Stimulated activated CD8-positive, alpha-beta memory T cell treated with anti-CD3 and anti-CD28 coated beads, Interleukin-4, amount 100 ng/mL, for 4 hours (primary cell): ENCODE measurements at places on chromosomes 1 and 21.
A peak's percentile ranks its signal among the peaks of the same experiment; 100 is the strongest.

- no peak for DNase-seq
These were observed 2.4 kb downstream of the BLACAT1 start for GRCh38 chr1:205453466-205453865.

DNA sequence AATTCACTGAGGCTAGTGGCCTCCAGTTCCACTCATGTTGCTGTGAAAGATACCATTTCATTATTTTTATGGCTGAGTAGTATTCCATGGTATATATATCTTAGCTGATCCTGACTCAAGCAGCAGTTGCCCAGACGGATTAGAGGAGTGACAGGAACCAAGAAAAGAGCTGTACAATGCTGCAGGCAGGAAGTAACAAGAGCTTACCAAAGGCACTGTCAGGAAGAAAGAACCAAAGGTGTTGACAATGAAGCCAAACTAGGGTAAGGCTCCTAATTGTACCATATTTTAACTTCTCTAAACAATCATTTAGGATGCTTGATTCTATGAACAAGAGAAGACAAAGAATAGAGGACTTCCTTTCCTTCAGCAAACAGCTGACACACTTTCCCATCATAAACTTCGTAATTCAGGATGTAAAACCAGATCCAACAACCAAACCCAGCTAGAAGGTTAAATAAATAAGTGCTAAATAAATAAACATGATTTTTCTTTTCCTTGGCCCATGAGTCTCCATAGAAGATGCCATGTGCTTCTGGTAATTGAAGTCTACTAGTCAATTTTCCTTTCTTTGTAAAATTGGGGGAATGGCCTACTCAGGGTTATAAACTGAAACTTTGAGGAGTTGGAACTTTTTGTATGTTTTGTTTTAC lies 248.2 kb upstream of the SGIP1 start:
- DNase-seq = no peak

GRCh38 chr21:45927851-45928850 lies 53.4 kb upstream of the COL6A1 start:
- DNase-seq = no peak

DNA sequence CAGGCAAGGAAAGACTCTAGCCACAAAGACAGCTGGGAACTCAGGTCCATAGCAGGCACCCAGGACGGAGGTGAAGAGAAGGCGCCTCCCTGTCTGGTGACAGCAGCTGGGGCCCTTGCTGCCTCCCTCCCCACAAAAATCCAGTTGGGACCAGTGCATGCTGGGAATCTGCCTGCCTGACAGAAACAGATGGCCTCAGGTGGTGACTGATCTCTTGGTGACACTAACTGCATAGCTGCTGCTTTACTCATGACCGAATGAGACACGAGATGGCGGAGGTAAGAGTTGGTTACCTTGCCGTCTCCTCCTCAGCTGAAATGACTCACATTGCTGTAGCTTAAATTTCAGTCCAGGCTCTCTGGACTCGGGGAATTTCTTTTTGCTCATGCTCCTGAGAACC lies 130.3 kb downstream of the FGGY start:
- no peak for DNase-seq

- peak; percentile 5 for DNase-seq
These were observed 1.0 kb upstream of the DCAF6 start for GRCh38 chr1:167935216-167936067.

- DNase-seq = no peak
These were observed 52.8 kb downstream of the TENT5C start for GRCh38 chr1:117658676-117659075.

GRCh38 chr1:154943649-154944400 lies 7.3 kb upstream of the PMVK start:
- DNase-seq = no peak

DNA sequence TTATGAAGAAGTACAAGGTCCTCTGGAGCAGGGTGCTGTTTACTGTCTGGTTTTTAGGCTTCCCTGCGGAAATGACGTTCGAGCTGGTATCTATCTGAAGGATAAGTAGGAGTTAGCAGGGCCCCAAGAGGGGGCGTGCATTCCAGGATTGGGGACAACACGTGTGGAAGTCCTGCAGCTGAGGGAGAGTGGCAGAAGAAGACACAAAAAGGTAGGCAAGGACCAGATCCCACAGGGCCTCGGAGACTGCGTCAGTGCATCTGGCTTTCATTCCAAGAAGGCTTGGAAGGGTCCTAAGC lies 5.9 kb downstream of the RIMS3 start:
- DNase-seq = no peak

- no peak for DNase-seq
These were observed 298.1 kb upstream of the POU3F1 start for GRCh38 chr1:38344716-38345115.

DNA sequence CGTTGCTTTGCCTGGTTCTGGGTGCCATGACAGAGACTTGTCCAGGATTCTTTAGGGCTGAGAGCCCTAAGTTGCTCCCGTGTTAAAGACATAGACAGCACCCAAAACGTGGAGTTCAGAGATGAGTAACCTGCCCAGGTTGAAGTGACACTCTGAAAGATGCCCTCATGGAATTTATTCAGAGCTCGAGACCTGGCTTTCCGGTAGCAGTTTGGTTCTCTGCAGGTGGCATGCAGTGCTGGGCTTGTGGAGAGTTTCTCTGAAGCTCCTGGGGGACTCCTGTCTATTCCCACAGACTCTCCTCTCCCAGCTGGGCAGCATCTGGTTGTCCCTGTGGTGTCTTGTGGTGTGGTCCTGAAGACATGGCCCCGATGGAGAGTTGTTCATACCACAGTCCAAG lies 241.0 kb downstream of the RHOU start:
- no peak for DNase-seq

GRCh38 chr1:75618382-75618781 lies 7.5 kb upstream of the SLC44A5 start:
- no peak for DNase-seq

DNA sequence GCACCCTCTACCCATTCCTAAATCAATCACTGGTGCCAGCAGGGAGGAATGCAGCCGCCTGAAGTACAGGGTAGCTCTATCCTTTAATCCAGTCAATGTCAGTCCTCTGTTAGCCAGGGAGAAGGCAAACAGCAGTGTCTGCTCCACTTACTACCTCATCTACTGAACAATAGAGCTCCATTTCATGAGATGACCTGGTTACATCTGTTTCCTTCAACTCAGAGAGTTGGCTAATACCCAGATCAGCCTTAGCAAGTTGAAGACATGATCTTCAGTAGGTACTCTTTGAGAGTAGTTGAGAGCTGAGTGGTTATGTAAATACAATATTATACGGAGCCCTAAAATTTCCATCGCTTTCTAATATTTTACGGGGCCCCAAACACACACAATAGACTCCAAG lies 46.1 kb upstream of the CD34 start:
- no peak for DNase-seq

DNA sequence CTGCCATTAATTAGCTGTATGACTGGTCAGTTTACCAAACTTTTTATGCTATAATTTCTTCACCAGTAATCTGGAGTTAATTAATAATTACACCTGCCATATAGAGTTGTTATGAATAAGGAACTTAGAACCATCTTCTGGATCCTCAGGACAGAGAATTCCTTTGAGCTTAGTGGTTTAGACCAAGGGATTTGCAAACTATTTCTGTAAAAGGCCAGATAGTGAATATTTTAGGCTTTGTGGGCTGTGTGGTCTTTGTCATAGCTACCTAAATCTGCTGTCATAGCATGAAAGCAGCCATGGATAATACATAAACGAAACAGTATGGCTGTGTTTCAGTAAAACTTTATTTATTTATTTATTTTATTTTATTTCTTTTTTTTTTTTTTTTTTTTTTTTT lies 9.0 kb downstream of the TIMM17A start:
- no peak for DNase-seq

DNA sequence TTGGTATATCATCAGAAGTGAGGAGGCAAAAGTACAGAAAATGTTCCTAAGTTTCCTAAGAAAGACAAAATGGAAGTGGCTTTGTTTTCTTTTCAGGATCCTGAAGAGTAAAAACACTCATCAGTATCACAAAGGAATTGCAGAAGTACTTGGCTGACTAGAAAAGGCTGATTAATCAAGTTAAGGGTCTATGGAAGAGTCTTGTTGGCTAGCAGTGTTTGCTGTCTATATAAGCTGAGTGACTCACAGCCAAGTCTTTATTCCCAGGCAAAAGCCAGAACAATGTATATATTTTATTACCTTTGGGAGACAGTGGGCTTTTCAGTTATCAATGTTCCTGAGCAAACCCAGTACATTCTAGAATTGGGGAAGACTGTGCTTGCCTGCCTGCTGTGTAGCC lies 777.0 kb downstream of the PLA2G4A start:
- no peak for DNase-seq

- no peak for DNase-seq
These were observed 99.8 kb upstream of the ATP1A1 start for GRCh38 chr1:116273042-116273783.

DNA sequence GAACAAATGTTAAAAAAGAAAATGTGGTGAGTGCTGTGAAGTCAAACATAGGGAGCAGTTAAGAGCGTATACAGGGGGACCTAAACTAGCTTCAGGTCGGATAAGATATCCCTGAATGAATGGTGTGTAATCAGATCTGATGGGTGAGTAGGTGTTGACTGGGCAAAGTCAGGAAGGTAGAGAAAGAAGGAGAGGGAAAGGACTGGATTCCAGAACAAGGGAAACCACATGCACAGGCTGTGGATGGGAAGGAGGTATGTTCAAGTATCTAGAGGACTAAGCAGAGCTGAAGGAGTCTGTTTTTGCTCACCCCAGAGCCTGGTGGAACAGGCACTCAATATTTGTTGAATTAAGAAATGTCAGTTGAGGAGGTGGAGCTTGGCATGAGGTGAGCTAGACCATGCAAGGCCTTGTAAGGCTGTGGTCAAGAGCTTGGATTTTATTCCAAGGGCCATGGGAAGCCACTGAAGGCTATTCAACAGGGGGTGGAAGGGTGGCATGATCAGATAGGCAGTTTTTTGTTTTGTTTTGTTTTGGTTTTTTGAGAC lies 27.4 kb downstream of the MAP7D1 start:
- no peak for DNase-seq

DNA sequence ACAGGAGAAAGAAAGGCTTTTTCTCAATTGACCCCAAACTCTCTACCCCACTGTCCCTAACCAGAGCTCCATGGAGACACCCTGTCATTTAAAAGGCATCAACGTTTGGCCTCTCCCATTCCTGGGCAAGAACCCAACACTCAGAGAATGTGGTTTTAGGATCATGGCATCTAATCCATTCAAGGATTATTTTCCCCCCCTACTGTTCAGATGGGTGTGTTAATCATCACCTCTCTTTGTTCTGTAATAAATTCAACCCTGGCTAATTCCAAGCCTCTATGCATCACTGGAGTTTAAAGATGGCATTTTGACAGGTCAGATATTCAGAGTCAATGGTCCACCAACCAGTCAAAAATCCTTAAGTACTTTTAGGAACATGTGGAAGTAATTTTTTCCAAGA lies 42.7 kb downstream of the TBX15 start:
- DNase-seq = no peak

DNA sequence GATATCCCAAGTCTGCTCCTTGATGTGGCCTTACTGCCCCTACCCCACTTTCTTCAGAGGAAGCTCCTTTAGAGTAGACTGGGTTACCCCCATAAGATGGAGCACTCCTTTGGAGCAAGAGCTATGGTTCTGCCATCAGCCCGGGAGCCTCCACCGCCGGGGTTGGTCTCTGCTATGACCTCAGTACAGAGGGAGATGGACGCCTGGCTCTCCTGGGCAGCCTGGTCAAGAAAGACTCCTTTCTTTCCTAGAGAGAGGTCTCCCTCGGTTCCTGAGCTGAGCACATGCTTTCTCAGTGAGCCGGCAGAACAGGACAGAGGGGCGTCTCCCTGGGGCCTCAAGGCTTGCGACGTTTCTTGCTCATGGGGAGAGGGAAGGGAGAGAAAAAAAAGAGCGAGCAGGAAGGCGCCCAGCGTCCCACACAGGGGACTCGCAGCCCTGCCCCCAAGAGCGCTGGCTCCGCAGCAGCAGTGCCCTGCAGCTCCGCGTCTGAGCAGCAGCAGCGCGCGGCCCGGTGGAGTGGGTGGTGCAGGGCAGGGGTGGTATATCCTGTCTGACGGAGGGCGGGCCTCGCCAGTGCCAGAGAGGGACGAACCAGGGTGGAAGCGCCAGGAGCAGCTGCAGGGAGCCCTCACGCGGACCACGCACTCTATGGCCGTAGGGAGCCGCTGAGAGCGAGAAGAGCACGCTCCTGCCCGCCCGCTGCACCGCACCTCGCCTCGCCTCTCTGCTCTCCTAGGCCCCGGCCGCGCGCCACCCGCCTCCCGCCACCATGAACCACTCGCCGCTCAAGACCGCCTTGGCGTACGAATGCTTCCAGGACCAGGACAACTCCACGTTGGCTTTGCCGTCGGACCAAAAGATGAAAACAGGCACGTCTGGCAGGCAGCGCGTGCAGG lies at the start of gene PKP1:
PKP1 (plus strand) TSS at position 576 of the 899 bp plus-strand sequence; CDS start at position 773, 197 bp downstream.
- no peak for DNase-seq

DNA sequence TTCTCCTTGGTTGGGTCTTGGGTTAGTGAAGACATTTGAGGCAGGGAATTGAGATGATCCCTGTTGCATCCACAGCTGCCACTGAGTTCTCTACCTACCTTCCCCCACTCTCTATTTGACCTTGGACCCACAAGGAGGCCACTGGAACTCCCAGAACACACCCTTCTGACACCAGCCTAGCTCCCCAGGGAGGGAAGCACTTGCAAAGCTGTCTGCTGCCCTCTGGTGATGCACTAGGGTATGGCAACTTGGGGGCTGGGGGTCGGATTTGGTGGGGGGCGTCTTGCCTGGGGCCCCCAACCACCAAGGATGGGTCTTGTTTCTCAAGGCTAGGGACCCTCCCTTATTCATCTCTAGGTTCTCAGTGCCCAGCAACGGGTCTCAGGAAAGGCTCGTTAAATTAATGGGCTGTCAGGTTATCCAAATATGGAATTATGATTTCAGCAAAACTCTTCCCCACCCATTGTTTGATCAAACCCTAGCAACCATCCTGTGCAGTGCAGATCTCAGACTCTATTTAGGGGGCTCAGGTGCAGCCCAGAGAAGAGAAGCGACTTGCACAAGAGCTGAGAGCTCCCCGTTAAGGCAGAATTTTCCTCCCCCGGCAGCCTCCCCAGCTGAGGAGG lies 177.8 kb upstream of the KLHDC7A start:
- no peak for DNase-seq

DNA sequence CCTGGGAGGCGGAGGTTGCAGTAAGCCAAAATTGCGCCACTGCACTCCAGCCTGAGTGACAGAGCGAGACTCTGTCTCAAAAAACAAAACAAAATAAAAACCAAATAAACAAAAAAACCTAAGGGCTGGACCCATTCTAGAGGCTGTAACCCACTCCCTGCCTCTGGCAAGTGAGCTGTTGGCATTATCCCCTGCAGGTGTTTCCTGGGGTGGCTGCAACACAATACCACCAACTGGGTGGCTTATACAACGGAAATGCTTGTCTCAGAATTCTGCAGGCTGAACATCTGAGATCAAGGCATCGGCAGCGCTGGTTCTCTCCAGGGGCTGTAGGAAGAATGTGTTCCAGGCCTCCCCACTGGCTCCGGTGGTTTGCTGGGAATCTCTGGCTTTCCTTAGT lies 15.2 kb downstream of the LRRC38 start:
- DNase-seq = no peak
